ENCODE measurements at places on chromosomes 7 and 10.

- no peak for DNase-seq
Observed at GRCh38 chr10:56537984-56538383, 176.9 kb upstream of the ZWINT start.

DNA sequence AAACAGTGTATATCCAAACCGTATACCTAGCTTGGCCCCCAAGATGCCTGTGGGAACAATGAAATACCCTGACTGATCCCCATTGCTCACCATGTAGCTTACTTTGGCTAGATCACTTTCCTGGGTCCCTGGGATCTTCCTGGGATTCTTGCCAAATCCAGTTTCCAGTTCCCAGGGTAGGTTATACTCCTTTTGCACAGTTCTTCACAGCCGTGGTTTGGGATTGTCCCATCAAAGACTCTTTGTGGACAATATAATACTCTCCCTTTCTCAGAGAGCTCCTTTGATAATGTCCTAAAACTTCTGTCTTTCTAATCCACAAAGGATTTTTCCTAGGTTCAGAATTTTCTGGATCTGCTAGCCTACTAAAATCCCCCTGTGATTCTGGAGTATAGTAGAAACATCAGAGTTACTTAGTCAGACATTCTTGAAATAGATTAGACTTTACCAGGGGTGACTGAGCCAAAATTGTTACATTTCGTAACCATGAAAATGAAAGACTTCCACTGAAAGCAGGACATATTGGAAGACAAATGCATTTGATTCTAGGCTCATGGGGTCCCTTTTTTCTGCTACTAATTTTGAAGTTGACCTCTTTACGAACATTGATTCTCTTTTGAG is 388.3 kb upstream of the ETV1 start:
- no peak for DNase-seq

DNA sequence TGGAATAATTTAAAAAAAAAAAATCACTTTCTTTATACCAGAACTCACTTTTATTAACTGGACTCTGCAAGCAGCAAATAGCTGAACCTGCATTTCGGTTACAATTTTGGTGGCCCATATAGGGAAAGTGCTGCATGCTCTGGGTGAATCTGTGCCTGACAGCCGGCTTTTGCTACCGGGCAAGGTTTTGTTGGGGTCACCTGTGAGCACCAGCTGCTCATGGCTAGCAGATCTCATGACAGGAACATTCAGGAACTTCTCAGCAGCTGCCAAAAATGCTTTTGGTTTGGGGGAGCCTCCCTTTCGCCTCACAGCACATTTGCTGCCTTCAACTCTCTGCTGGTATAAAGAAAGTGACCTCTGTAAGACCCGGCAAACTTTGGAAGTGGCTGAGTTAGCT is 13.2 kb upstream of the CREB3L2 start:
- no peak for DNase-seq

- no peak for DNase-seq
Observed at GRCh38 chr7:83684928-83685327, 36.0 kb upstream of the SEMA3E start.

- DNase-seq, result peak; percentile 12
Observed at GRCh38 chr10:60397792-60398191, 8.1 kb upstream of the ANK3 start.

DNA sequence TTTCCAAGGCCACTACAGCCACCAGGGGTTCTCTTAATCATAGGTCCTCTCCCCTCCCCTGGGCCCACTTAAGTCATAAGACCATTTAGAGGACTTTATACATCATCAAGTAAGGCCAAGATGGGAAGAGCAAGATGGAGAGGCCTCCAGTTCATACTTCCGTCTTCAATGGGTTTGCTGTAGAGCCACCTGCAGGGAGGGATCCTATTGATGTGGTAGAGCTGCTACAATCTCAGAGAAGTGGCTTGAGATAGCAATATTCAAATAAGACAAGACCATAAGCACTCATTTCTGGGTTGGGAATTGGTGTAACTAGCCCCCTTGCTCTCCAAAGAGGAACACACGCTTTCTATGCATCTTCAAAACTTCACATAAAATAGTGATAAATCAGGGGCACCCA is 214.2 kb downstream of the PLXNA4 start:
- DNase-seq, result no peak

GRCh38 chr7:126026421-126027088 is 1096.9 kb upstream of the POT1 start:
- DNase-seq, result no peak

DNA sequence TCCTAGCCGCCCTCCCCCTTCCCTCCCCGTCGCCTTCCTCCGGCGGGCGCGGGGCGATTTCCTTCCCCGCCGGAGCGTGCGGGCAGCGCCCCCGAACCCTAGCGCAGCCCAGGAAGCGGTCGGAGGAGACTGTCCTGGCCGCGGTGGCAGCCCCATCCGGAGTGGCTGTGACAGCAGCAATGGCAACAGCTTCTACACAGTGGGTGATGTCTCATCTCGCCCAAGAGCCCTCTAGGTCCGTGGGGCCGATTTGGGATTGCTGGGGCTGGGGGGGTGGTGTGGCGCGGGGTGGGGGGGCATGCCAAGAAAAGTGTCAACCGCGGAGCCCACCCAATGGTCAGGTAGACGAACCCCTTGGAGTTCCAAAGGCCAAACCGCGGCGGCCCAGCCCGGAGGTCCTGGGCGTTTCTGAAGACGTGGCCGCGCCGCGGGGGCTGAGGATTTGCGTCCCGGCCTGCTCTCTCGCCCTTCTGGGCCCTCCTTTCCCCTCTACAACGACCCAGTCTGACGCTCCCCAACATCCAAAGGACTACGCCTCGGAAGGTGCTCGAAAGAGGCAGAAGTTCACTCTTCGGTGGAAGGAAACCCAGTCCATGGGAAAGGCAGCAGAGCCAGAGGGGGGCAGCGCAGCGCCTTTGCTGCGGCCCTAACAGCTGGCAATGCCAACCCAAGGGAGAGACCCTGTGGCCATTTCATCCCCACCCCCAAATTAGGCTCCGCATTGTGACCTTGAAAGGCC is 603 bp upstream of the TWIST1 start:
- DNase-seq, result no peak

DNA sequence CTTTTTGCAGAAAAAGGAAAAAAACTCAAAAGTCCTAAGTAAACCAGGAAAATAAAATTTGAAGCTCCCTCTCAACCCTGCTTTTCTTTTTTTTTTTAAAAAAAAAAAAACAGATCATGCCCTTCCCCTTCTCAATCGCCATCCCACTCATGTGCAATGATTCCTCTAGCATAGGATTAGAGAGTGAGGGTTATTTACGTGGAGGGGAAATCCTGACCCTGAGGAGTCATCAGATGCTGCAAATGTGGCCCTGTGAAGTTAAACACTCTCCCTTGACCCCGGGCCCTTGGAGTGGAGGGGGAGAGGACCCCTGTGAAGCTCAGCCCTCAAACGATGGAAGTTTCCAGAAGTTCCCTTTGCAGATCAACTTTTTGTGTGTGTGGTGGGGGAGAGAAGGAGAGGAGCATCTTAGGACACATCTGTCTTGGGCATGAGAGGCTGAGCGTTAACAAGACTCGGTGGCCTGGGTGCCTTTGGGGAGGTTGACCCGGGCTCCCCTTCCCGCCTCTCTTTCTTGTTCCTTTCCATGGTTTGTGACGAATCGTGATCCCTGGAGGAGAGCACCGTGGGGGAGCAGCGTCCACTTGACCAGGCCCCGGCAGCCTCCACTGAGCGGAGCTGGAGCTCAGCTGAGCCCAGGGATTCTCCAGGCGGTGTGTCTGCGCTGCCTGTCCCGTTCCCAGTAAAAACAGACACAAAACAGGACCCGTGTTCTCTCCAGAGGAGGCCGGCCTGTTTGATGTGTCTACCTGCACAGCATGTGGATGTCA is 1.5 kb upstream of the SHH start:
- no peak for DNase-seq

- DNase-seq, result no peak
Observed at GRCh38 chr10:30986053-30986555, 45.6 kb downstream of the ZNF438 start.

GRCh38 chr7:8160250-8160649 is 101.7 kb downstream of the ICA1 start:
- no peak for DNase-seq

GRCh38 chr10:24541239-24541753 is 182.4 kb downstream of the ARHGAP21 start:
- DNase-seq, result no peak
